ENCODE measurements at places on chromosomes 6 and 20.

DNA sequence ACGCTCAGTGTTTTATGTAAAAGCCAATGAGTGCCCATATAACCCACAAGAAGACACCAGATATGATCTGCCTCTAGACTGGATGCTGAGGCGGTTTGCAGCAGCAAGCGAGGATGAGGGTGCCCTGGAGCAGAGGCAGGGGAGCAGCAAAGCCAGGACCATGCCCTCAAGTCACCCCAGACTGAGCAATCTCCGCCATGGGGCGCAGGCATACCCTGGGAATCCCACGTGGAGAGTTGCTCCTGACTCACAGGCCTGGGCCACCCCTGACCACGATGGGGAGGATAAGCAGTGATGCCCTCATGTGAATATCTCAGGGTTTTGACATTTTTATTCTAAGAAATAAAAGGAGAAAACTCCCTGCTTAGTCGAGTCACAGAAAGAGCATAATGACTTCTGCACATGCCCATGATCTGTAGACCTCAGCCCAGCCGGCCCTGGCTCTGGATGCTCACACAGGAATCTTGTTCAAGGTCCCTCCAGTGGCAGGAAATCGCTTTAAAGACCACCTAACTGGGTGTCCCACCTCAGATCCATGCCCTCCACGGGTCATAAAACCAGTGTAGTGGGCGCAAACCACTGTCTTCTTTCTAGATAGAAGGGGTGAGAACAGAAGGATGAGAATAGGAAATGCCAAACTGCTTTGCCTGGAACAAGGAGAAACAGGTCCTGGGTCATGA is 138.3 kb upstream of the SNX9 start:
- no peak for DNase-seq

GRCh38 chr6:133132466-133132971 is 108.6 kb upstream of the EYA4 start:
- no peak for DNase-seq

DNA sequence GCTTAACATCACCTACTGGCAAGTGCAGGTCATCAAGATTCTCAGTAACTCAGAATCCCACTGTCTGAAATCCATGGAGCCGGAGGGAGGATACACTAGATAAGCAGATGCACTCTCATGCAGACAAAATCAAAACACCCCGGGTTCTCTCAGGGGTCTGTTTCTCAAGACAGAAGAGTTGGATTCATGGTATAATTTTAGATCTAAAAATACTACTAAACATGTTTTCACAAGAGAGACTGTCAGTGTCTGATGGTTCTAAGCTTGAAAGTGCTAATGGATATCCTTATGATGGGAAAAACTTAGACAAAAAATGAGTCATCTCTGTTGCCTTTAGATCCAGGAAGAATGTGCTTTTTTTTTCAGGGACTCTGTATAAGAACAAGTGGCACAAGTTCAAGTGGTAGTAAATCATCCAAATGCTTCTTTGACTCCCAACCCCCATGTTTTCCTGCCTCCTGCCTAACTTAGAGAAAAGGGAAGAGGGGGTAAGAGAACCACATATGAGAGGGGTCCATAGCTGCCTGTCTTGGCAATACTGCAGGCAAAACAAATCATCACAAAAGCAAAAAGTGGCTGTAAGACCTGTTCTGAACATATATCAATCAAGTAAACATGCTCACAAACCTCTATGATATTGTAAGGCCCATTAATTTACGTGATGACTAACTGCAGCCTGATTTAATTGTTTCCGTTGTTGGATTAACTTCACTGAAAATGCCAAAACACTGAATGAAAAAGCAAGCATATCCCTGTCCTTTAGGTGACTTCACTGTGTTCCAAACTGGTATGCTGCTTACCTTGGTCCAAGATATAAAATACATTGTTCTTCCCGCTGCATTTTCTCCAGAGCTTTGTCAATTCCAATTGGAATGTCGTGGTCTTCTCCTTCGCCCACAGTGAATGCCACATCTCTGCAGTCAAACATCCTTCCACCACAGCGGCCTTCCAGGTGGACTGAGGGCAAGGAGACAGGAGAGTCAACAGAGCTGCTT is 84.0 kb upstream of the TULP1 start:
- DNase-seq, result no peak

- DNase-seq, result peak; percentile 25
These were observed 209.7 kb downstream of the FARS2 start for GRCh38 chr6:5471044-5471443.

DNA sequence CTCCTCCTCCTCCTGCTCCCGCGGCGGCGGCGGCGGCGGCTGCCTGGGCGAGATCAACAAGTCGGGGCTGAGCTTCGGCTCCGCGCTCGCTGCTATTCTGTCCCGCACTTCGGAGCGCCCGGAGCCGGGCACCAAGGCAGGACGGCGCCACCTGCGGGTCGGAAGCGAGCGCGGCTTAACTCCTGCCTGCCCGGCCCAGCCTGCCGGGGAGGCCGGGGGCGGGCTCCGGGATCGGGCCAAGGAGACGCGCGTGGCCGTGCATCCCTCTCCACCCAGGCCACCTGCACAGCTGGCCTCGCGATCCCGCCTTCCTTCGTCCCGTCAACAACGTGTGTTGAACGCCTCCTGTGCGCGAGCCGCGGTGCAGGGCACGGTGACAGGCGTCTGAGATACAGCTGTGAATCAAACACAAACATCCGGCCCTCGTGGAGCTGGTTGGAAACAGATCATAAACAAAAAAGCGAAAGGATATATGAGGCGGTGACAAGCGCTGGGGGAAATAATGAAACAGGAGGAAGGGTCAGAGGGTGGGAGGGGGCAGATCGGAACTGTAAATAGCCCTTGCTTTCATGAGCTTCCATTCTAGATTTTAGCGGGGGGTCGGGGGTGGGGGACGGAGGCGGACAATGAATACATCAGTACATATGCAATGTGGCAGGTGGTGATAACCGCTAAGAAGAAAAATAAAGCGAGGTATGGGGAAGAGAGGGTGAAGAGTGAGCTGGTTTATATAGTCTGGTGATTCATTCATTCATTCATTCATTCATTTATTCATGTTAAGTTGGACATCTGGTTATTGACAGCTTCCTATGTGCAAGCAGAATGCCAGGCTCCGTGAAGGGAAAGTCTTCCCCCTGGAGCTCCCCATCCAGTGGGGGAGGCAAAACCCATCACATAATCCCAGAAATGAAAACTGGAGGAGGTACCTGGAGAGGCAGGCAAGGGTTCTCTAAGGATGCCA is 2.0 kb upstream of the KCNB1 start:
- peak; percentile 37 for DNase-seq

GRCh38 chr6:134826889-134827737 is 122.8 kb downstream of the ALDH8A1 start:
- DNase-seq, result no peak

GRCh38 chr20:46720776-46721425 is 11.5 kb downstream of the SLC2A10 start:
- DNase-seq, result no peak

- no peak for DNase-seq
These were observed 9.9 kb downstream of the SDCBP2 start for GRCh38 chr20:1319051-1319450.

DNA sequence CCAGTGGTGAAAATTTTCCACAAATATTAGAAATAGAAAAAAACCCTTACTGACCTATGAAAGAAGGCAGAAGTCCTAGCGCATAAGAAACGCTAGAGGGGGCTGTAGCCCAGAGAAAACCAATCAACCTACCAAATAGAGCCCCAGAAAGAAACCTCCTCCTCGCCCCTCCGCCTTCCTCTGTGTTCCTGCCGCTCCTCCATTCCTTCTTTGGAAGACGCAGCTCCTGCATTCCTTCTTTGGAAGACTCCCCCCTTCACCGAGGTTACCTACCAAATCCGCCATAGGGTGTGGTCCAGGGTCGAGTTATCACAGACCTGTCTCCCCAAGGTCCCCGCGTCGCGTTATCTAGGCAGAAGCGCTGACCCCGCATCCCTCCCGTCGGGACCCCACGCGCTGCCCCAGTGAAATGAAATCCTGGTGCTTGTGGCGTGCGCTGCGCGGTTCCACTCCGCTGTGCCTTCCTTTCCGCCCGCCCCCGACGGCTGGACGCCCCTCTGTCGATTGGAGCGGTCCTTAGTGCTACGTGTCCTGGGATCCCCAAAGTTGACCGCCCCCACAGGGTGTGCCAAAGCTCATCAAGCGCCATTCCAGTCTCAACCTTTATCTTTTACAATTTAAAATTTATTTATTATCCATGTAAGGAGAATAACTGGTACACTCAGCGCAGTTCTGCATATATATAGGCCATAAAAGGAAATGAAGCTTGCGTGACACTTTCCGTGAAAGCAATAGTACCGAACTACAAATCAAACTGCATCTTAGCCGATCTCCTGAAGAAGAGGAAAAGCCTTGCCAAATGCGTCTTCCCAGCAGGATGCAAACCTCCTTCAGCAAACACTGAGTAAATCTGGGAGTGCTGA is 13.0 kb downstream of the RPP21 start:
- DNase-seq, result peak; percentile 40

GRCh38 chr6:17423026-17423425 is 29.6 kb downstream of the CAP2 start:
- no peak for DNase-seq

DNA sequence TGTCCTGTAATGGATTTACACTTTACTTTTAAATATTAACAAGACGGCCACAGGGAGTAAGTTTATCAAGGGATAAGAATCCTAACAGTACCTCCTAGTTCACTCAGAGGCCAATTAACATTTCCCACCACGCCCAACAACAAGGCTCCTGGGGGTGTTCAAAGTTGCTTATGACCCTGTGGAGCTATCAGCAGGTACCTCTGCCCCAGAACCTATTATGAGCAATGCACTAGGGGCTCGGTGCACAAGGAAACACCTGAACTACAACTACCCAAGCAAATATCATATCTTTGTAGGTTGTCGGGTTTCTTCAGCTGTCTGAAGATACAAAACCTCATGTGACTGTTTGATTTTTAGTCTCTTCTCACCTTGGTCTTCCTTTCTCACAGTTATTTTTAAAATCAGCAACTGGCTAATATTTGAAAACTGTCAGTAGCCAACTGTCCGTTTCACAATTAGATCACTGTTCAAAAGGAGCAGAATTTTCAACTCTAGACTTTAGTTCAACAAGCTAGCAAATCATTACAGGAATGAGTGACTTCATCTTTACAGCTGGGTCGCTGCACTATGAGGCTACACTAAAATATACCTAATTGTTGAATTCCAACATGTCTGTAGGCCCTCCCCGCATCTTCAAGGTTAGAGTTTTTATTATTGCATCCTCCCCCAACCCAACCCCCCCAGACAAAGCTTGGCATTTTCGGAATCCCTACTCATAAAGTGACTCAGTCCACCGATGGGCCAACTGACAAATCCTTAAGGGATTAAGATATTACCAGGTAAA is 38.1 kb downstream of the B4GALT5 start:
- no peak for DNase-seq

GRCh38 chr6:84425971-84426705 is 198.7 kb upstream of the CEP162 start:
- no peak for DNase-seq

GRCh38 chr20:4815628-4816027 is 93.9 kb downstream of the PRND start:
- no peak for DNase-seq

- no peak for DNase-seq
These were observed 40.7 kb upstream of the TAGAP start for GRCh38 chr6:159085396-159085895.

DNA sequence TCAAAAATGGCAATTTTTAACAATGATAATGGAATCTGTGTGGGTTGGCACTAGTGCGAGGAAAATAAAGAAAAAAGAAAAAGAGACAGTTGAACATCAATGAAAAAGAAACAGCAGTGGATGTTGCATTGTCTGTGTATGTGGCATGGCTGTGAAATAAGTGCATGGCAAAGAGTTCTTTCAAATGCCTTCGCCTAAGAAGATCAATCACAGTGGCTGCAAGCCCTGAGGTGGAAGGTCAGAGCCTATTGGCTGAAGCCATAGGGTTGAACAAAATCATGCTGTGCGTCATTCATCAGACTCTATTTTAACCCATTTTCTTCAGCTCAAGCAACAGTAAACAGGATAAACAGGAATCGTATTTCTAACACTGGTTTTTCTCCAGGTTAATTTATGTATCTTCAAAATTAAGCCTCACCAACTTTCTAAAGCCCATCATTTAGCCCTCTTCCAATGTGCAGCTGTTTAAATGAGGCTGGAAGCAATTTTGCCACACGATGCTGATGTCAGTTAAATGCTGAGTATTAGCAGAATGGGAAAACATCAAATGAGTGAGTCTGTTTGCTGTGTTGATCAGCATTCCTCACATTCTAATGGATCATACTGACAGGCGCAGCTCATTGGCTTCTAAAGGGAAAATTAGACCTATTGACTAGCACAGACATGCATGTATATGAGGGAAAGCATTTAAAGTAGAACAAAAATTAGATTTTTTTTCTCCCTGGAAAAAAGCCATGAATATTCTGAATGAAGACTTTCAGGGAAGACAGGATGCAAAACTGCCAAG is 955.9 kb upstream of the EYS start:
- DNase-seq, result no peak

DNA sequence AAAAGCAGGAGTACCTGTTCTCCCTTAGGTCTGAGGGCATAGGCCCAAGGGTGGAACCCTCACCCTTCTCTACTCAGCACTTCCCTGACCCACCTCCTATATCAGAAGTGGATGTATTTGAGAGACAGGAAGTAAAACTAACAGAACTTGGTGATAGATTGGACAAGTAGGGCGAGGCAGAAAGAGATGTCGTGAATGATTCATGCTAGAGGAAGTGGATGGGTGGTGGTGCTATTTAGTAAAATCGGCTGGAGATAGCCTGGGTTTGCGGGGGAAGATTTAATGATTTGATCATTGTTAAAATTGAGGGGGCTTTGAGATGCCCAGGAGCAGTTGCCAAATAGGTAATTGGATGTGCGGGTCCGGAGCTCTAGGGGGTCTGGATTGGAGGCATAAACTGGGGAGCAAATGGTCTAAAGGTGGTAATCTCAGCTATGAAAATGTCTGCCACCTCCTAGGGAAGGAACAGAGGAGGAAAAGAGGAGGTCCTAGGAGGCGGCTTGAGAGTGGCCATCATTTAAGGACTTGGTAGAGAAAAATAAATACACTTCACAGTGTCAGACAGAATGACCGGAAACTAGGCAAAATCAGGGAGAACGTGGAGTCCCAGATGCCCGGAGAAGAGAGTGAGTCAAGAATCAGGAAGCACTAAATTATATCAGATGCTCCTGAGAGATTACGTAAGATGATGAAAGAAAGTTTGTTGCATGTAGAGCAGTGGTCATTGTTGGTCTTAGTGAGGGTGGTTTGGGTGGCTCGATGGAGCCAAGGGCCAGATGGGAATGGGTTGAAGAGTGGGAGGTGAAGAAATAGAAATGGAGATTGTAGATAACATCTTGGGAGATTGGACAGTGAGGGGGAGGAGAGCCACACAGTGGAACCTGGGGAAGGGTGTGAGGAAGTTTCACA is 142.0 kb downstream of the CEP57L1 start:
- DNase-seq, result no peak

- no peak for DNase-seq
These were observed 39.7 kb downstream of the SUN5 start for GRCh38 chr20:32964575-32964974.

DNA sequence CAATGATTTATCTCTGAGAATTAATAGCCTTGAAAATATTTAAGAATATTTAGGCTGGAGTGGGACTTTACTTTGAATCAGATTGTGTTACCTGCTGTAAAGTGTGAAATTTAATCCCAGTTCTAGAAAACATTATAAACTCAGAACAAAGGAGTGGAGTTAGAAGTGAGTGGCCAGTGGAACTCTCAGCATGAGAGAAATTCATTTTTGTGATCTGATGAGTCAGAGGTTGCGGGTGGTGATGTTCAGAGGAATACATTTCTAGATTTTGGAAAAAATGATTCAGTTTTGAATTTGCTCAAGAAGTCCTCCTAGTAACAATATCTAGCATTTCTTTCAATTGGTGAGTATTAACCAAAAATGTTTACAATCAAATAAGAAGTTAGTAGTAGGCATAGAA is 167.5 kb downstream of the ZFAND3 start:
- DNase-seq, result no peak
